Mesenteric fat pad (tissue), 1 donor: ENCODE measurements at places on chromosomes 3 and 15. TPM values are rescaled to one million over a fixed set of nuclear protein-coding genes. Genes with fewer than 3 reads are reported as not detected.

- no peak for DNase-seq
Observed at GRCh38 chr3:52721730-52722008, 15.8 kb downstream of the SPCS1 start.

GRCh38 chr3:14866627-14867026 is 47.9 kb downstream of the FGD5 start:
- no peak for DNase-seq

GRCh38 chr3:59908280-59908679 is 858.5 kb upstream of the CFAP20DC start:
- DNase-seq, result no peak

DNA sequence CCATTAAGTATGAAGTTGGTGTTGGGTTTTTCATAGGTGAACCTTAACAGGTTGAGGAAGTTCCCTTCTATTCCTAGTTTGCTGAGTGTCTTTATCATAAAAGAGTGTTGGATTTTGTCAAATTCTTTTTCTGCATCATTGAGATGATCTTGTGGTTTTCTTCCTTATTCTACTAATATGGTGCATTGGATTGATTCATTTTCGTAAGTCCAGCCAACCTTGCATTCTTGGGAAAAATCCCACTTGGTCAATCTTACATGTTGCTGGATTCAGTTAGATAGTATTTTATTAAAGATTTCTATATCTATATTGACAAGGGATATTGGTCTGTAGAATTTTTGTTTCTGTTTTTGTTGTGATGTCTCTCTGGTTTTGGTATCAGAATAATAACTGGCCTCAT is 83.7 kb upstream of the C15orf39 start:
- no peak for DNase-seq

GRCh38 chr3:14880447-14881106 is 61.8 kb downstream of the FGD5 start:
- DNase-seq, result no peak

DNA sequence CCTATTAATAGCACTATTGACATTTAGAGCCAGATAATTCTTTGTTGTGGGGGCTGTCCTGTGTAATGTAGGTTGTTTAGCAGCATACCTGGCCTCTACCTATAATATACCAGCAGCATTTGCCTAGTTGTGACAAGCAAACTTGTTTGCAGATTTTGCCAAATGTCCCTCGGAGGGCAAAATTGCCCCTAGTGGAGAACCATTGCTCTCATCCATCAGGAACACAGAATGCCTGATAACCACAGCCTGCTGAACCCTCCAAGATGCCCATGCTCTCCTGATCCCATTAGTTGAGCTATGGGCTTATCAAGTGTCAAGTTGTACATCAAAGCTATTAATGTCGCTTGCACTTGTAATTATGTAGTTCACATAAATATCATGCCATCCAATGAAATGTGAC is 15.0 kb upstream of the KBTBD8 start:
- no peak for DNase-seq

- DNase-seq, result no peak
Observed at GRCh38 chr3:136994772-136995516, 37.2 kb downstream of the IL20RB start.

GRCh38 chr3:71885006-71885405 is 100.1 kb upstream of the PROK2 start:
- no peak for DNase-seq

GRCh38 chr15:69159805-69160140 is 662 bp upstream of the GLCE start:
- no peak for DNase-seq

- no peak for DNase-seq
Observed at GRCh38 chr3:188242436-188243123, 88.6 kb downstream of the LPP start.

GRCh38 chr3:47855461-47856383 is 52.8 kb downstream of the DHX30 start:
- DNase-seq, result no peak

DNA sequence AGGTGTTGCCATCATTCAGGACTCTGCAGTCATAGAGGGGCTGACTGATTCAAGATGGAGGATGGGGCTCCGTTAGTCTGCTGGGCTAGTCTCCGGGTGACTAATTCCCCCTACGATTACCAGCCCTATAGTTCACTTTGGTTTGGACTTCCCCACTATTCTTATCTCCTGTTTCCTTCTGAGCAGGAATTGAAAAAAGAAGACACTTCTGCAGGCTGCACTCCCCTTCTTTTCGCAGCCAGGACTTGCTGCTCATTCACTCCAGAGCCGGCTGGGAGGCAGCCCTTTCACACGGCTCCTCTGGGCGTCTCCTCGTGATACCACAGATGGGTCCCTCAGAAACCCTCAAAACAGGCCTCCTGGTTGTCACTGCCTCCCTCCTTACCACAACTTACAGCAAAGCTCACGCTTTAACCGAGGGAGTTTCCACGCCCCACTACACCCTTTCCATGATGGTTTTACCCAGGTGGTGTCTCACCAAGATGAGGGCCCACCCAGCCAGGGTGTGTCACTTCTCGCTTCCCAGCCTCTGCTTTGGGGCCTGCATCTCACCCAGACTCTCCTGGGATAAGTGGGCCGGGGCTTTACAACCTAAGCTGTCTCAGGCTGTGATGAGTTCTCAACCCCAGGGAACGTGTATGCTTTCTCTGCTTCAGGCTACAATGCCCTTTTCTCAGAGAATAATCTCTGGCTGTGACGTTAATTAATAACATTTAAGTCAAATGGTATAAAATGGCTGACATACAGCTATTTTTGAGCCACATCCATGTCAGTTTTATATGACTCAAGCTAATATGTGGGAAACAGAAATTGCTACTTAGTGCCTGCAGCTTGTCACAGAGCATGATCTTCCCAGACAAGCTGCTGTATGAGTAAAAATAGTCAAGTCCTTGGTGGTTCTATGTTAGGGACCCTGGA is 11.9 kb downstream of the CX3CR1 start:
- DNase-seq, result no peak

- no peak for DNase-seq
Observed at GRCh38 chr15:23074684-23075083, 35.3 kb upstream of the TUBGCP5 start.

DNA sequence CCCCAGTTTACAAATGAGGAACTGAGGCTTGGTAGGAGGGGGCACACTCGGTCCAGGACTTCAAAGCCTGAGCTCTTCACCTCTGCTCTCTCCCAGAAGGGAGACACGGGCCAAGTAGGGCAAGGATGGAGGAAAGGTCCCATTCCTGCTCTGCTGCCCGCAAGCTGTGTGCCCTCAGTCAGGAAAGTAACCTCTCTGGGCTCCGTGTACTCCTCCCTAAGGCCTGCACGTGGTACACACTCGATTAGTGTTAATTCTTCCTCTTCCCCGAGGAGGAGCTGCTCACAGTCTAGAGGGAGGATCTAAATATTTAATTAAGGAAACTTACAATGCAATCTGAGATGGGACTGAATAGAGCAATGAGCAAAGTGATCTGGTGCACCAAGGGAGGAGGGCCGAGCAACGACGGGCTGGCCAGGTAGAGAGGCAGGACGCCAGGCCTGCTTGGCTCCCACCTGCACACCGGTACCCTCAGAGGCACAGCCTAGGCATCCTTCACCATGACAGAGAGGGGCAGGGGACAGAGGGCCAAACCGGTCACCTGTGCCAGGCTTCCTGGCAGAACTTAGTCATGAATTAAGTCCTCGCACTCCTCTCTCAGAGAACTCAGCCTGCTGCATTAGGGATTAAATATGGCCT is 47.2 kb upstream of the IQSEC1 start:
- DNase-seq, result no peak

ECE2 gene
- not detected for total RNA-seq

TRIM71 gene
- total RNA-seq, result not detected

KBTBD13 gene
- total RNA-seq, result not detected

TGM5 gene
- 0.45 TPM for total RNA-seq

MYRIP gene
- 1.8 TPM for total RNA-seq

ASB14 gene
- not detected for total RNA-seq

KIF9 gene
- total RNA-seq, result 4.9 TPM

C3orf20 gene
- total RNA-seq, result 0.16 TPM

SORD gene
- 7.4 TPM for total RNA-seq

ACSBG1 gene
- not detected for total RNA-seq

MYL3 gene
- 2.6 TPM for total RNA-seq
